ENCODE measurements at places on chromosomes 2 and 18.

DNA sequence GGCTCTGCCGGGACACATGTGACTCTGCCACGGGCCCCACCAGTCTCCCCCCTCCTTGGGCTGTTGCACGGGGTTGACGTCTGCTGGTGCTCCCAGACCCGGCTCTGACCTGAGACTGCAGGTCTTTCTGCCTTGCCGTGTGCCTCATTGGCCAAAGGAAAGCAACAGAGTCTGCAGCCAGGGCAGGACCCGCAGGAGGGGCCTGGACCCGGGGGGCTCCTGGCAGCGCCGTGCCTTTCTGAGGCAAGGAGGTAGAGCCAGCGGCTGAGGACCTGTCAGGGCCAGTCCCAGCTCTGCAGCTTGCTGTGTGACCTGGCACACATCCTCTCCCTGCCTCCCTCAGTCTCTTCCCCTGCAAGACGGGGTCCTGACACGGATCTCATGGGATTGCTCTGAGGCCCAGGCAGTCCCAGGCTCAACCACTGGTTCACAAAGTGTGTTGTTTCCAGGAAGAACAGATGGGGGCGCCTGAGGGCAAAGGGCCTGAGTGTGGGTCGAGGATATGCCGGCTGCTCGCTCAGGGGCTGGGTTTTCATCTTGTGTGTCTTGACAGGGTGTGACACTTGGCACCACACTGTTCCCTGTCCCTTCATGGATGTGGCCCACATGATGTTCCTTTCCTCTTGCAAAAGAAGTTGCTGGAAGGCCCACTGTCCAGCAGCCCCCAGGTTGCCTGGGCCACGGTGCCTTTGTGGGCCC lies 9.0 kb downstream of the CAPN10 start:
- DNase-seq = no peak

GRCh38 chr2:218908721-218909619 lies 28.3 kb downstream of the WNT10A start:
- peak; percentile 76 for DNase-seq

DNA sequence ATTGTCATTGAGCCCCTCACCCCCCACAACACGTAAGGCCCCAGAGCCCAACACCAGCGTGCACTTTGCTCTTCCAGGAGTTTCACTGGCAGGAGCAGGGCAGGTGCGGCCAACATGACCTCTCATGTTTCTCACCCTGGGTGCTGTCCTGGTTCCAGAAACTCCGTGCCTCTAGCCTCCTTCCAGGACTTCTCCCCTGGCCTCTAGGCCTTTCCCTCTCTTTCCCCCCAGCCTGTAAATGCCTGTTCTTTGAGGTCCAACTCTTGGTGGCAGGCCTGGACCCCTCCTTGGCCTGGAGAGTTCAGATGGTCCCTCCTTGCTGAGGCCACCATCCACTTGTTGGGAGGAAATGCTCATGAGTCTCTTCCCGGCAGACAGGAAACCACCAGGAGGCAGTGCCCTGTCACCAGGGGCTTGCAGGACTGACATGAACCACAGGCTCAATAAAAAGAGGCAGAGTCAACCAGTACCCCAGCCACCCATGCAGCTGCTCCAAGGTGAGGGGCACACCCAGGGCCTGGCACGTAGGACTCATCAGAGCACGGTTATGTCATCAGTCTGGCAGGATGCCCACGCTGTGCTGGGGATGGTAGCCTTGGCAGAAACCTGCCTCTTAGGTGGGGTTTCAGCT lies 1.5 kb downstream of the MALL start:
- no peak for DNase-seq

DNA sequence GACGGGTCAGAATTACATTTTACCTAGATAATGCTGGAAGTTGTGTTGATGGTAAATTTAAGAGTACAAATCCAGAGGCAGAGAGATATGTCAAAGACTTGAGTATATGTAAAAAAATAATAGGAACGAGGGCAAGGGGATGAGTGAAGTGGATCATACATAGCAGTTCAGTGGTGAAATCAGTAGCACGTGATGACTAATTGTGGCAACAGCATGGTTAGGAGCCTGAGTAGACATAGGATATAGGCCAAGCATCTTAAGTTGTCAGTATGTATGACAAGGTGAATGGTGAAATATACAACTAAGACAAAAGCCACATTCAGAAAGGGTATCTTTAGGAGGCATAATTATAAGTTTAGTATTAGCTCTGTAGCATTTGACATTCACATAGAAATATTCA lies 826.5 kb upstream of the PIK3C3 start:
- DNase-seq = no peak

DNA sequence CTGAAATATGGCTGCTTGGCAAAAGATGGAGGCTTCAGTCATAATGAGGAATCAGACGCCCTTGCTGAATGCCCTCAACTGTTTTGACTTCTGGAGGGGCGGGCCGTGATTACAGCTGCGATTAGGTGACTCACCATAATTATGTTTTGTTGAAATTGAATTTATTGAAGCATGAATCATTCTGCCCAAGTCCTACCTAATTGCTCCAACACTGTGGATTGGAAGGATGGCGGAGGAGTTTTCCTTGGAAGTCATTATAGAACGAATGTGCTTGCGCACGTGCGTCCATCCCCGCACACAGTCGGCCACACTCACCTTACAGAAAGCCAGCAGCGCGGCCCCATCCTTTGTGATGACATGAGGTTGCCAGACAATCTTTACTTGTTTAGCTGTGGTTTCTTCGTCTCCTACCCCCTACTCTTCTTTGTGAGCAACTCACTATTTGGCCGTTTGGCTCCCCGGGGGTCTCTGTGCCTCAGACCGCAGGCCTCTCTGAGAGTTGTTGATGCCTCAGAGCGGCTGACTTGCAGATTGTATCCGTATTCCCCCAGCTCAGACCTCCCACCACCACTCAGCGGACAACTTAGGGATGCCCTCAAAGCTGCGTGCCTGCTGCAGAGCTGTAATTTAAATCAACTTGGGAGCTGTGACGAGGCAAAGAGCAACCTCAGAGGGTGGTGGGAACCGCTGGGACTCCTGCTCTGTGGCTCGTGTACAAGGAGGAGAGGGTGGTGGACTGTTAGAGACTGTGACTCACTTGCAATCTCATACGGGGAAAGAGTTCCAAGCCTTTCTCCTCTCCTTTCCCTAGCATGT lies 513.4 kb downstream of the TNS1 start:
- DNase-seq = no peak

DNA sequence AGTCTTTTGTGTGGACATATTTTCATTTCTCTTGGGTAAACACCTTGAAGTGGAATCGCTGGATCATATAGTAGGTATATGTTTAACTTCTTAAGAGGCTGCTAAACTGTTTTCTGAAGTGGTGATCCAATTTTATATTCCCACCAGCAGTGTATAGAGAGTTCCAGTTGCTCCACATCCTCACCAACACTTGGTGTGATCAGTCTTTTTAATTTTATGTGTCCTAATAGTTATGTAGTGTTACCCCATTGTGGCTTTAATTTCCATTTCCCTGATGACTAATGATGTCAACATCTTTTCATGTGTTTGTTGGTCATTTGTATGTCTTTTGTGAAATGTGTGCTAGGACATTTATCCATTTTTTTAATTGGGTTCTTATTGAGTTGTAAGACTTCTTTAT lies 56.9 kb downstream of the DGKD start:
- DNase-seq = no peak

- DNase-seq = no peak
Measured at GRCh38 chr2:2686222-2686621, 355.1 kb upstream of the MYT1L start.

- DNase-seq = no peak
Measured at GRCh38 chr2:208150956-208151355, 5.0 kb upstream of the CRYGB start.

DNA sequence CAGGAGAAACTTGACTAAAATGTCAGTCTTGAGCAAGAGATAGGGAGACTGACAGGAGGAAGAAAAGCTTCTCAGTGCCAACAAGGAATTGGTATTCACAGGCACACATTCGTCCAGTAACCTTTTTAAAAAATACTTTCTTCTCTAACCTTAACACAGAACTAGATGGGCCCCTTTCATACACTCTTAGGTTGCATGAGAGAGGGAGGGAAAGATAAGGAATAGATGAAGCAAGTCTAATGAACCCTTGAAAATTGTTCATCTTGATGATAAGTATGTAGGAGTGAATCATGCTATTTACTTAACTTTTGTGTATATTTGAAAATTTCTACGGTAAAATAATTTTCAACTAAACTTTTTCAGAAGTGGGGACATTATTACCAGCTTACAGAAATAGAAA lies 42.0 kb upstream of the CCDC88A start:
- DNase-seq = no peak

GRCh38 chr2:70473101-70473722 lies 80.4 kb downstream of the TGFA start:
- no peak for DNase-seq

DNA sequence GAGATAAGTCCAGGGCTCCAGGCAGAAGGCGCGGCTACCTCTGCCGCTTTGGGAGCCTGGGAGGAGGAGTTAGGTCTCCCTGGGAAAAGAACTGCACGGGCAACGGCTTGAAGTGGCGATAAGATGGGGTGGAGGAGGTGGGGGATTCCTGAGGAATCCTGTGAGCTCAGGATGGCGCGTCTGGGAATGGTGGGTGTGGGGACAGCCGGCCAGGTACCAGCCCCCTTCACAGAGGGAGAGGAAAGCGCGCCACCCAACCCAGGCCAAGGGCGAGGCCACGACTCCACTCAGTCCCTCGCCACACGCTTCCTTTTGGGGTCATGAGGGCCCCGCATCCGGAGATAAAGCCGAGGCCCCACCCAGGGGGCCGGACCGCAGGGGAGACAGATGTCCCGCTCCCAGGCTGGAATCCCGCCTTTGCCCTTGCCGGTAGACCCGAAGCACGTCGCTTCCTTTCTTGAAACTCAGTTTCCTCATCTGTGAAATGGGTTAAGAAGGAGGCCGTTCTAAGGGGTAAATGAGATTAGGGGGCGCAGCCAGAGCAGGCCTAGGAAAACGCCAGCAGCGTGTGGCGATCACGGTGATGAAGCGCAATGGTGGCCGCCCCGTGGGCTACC lies 1.7 kb upstream of the CTDSP1 start:
- DNase-seq = peak; percentile 30

DNA sequence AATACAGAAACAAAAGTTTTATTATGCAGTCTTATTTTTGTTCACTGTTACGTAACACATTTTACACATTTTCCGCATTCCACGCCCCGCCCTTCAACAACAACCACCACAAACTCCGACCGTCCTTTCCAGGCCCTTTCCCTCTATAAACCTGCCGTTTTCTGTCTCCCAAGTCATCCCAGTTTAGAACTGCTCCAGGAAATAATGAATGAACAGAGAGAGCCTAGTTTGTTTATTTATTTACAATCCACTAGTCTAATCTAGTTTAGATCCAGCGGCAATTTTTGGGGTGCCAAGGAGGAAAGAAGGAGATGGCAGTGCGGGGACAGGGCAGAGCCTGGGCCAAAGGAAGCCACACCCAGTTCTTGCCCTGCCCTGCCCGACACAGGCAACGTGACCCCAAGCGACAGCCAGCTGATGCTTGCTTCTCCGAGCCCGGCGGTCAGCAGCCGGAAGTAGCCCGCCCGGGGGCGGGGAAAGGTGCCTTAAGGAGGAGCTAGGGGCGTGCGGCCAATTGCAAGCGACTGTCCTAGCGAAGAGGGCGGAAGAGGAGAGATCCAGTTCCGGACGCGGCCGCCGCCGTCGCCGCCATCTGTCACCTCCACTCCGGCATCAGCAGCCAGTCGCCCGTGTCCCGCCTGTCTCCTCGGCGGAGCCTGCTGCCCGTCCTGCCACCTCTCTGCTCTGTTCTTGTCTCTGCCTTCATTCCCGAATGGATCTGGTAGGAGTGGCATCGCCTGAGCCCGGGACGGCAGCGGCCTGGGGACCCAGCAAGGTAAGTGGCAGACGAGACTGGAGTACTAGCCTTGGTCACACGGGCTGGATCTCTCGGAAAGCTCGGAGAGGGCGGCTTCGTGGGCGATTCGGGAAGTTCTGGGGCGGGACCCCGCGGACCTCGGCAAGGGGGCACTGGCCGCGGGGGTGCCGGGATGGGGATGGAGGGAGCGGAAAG lies at the start of gene RIOK3:
Gene RIOK3 (plus strand): TSS at position 560 of the 952 bp plus-strand sequence. CDS start 153 bp downstream, at position 713.
- peak; percentile 81 for DNase-seq

- no peak for DNase-seq
Measured at GRCh38 chr2:85790499-85791188, 36.9 kb downstream of the ATOH8 start.

GRCh38 chr18:35051641-35052377 lies 10.6 kb downstream of the MAPRE2 start:
- DNase-seq = no peak

DNA sequence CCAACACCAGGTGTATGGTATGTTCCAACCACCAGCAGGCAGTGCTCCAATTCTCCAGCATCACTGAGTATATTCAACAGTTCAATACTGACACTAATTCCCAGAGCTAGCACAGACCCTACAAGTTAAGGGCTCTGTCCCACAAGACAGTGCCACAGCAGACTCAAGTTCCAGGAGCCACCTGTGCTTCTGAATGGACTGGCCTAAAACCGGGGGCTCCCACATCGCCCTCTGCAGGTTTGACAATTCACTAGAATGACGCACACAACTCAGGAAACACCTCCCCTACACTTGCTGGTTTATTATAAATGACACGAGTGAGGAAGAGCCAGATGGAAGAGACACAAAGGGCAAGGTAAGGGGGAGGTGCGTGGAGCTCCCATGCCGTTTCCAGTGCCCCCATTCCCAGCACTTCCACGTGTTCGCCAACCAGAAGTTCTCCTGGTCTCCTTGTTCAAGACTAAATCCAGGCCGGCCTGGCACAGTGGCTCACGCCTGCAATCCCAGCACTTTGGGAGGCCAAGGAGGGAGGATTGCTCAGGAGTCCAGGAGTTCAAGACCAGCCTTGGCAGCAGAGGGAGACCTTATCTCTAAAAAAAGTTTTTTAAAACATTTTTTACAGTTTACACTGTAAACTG lies 12.2 kb upstream of the ATP6V1B1 start:
- DNase-seq = no peak

DNA sequence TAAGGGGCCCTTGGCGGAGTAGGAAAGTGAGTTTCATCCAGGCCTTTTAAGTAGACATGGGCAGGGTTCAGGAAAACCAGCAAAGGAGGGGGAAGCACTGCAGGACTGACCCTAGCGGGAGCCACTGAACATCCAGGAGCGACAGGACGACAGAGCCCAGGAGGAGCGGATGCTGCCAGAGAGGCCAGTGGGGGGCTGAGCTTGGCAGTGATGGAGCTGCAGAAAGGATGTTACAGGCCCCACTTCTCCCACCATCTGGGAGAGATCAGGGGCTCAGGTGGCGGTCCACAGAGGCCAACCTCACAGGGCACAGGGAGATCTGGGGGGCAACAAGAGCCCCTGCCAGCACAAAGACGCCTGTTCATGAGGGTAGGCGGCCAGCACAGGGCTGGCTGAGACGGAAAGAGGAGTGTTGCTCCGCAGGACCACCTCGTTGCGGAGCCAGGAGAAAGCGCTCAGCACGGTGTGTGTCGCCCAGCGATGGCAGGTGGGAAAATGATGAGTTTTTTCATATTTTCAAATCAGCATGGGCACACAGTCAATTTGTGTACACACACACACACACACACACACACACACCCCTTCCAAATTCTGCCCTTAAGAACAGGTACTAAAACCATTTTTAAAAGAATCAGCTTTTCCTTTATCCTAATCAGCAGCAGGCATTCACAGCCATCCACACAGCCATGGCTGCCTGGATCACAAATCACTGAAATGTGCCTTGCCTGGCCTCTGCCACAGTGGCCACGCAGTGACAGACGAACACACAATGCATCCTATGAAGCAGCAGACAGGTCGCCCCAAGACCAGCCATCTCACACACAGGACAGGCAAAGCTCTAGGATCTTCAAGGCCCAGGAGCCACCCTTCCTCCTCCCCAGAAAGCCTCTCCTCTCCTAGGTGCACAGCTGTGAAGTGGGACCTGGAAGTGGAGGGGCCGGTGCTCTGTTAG lies 63.2 kb downstream of the NDUFA10 start:
- no peak for DNase-seq
